Peyer's patch (tissue), 4 donors: ENCODE measurements at places on chromosomes 11 and 22. TPM values are rescaled to one million over a fixed set of nuclear protein-coding genes. Genes with fewer than 3 reads are reported as not detected.

The PANX3 gene
- not detected for total RNA-seq

The TIGD3 gene
- total RNA-seq, result 11.7 TPM

DNA sequence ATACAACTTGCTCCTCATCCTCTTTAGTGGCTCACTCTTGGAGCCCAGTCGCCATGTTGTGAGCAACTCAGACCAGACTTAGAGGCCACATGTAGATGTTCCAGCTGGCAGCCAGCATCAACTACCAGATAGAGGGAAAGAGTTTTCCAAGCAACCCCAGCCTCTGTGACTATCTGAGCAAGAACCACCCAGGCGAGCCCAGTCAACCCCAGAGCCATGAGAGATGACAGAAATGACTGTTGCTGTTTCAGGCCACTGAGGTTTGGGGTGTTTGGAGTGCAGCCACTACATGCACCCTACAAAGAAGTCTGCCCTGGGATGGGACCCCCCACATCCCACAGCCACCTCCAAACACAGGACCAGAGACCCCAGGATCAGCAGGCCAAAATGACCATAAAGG lies 24.8 kb upstream of the CLDN5 start:
- DNase-seq, result no peak
- H3K36me3 ChIP-seq, result no peaks in the 10 kb centered on the region
- no peaks in the 10 kb centered on the region for H3K27me3 ChIP-seq
- H3K4me3 ChIP-seq, result no peak overlapping the region
- no peaks in the 10 kb centered on the region for H3K4me1 ChIP-seq

The SEPTIN3 gene
- not detected for total RNA-seq

DNA sequence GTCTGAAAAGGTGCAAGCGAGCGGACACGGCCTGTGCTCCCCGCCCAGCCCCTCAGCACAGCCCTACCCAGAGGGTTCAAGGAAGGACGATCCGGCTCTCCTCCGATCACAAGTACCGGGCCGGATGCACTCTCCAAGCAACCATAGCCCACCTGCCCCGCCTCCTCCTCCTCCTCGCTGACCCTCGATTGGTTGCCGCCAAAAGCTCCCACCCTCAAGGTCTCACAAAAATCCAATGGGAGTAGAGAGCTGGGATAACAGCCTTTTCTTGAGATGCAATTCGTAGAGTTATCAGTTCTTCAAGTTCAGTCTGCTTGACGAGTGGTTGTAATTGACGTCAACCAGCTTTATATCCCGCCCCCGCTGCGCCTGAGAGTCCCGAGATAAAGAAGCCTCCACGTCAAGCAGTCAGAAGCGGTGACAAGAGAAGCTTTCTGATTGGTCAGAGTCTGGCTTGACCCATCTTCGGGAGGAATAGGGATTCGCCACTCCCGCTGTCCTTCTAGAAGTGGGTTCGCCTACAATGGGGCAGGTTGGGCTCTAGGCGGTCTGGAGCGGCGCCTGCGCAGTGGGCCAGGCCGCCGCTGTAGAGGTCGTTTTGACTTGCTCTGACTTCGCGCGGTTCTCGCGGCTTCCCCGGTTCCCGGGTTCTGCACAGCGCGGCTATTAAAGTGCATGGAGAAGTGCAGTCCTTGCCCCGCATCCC lies at the start of gene IFT27:
IFT27 (minus strand) TSS at position 156 of the 706 bp plus-strand sequence. CDS start 412 bp downstream, outside the sequence.
- DNase-seq, result peak; percentile 100
- no peaks in the 10 kb centered on the region for H3K27me3 ChIP-seq

DNA sequence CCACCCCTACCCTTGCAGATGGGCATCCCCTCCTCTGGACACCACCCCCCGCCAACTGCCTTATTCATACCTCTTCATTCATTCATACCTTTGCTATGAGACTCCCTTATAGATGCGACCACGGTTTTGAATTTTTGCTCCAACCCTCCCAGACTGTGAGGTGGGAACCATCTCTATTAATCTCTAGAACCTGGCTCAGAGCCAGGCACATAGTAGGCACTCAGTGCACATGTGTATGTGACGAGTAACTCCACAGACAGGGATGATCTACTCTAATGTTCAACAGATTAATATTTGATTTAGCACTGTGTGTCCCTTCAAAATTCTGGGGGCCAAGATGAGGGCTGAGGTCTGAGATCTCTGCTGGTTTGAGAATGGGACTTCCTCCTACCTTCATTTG lies 220.4 kb downstream of the ST3GAL4 start:
- H3K36me3 ChIP-seq, result no peaks in the 10 kb centered on the region
- no peak overlapping the region for H3K4me3 ChIP-seq
- H3K27me3 ChIP-seq, result no peaks in the 10 kb centered on the region
- H3K4me1 ChIP-seq, result no peaks in the 10 kb centered on the region
- DNase-seq, result no peak

DNA sequence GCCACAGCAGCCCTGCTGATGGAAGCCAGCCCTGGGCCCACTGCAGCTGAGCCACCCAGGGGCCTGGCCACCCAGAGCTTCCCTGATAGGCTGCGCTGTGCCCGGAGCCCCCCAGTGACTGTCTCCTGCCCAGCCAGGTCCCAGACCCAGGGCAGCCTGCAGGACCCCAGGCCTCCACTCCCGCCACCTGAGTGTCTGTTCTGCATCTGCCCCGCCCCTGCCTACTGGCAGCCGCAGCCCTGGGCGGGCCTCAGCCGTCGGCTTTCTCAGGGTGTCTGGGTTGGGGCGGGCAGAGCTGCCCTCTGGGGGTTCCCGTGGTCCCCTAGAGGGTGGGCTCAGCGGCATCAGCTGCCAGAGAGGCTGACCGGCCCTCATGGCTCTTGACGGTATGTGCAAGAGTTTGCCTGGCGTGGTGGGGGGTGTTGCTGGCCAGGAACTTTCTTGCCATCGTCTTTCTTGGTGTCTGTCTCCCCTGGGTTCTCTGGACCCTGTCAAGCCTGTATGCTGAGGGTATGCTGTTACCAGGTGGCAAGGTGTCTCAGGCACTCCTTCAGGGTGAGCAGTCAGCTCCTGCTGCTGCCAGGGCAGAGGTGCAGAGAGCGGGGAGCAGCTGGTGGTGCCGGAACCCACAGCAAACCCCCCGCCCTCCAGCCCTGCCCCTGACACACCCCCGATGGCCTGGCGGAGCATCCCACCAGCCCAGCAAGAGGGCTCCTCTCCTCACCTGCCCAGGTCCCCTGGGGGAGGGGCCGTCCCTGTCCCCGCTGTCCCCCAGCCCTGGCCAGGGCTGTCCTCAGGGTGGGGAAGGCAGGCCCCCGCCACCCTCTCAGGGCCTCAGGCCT lies 12.2 kb upstream of the PIM3 start:
- DNase-seq, result no peak
- no peaks in the 10 kb centered on the region for H3K27me3 ChIP-seq
- no peaks in the 10 kb centered on the region for H3K4me1 ChIP-seq
- H3K27ac ChIP-seq, result peak overlapping the region; percentile 97
- no peaks in the 10 kb centered on the region for H3K36me3 ChIP-seq

The WNT7B gene
- total RNA-seq, result not detected

GRCh38 chr11:106072804-106073203 lies 4.3 kb downstream of the KBTBD3 start:
- H3K27me3 ChIP-seq, result no peaks in the 10 kb centered on the region
- DNase-seq, result no peak
- H3K4me3 ChIP-seq, result no peak overlapping the region
- no peaks in the 10 kb centered on the region for H3K36me3 ChIP-seq

DNA sequence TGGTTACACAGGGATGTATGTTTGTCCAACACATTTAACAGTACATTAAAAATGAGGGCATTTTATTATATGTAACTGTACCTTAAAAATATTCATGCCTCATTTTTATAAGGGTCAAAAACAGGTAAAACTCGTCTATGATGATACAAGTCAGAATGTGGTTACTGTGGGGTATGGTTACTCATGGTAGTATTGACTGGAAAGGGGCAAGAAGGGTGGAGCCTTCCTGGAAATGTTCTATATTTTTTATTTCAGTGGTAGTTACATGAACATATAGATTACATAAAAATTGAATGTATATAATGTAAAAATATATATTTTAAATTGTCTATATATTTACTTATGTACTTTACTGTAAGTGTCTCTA lies 99.8 kb downstream of the STIM1 start:
- DNase-seq, result no peak
- no peak overlapping the region for H3K4me3 ChIP-seq
- H3K36me3 ChIP-seq, result no peaks in the 10 kb centered on the region
- no peak overlapping the region for H3K27ac ChIP-seq

DNA sequence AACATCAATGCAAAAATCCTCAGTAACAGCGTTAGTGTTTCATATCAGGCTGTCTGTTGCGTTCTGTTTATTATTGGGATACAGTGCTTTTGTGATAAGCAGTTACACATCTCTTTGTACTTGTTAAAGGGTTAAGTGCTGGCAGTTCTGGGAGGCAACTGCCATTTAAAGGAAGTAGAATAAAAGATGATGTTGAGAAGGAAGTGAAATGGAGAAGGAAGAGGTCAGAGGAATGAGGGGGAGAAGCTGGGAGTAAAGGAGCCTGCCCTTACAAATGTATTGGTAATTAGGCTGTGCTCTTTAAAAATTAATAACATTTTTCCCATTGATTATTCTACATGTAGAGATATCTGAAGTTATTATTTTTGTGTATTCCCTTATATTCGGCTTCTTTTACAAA lies 674.7 kb downstream of the NTM start:
- H3K27ac ChIP-seq, result no peak overlapping the region
- no peaks in the 10 kb centered on the region for H3K27me3 ChIP-seq
- H3K36me3 ChIP-seq, result no peaks in the 10 kb centered on the region
- H3K4me3 ChIP-seq, result no peak overlapping the region
- DNase-seq, result no peak

DNA sequence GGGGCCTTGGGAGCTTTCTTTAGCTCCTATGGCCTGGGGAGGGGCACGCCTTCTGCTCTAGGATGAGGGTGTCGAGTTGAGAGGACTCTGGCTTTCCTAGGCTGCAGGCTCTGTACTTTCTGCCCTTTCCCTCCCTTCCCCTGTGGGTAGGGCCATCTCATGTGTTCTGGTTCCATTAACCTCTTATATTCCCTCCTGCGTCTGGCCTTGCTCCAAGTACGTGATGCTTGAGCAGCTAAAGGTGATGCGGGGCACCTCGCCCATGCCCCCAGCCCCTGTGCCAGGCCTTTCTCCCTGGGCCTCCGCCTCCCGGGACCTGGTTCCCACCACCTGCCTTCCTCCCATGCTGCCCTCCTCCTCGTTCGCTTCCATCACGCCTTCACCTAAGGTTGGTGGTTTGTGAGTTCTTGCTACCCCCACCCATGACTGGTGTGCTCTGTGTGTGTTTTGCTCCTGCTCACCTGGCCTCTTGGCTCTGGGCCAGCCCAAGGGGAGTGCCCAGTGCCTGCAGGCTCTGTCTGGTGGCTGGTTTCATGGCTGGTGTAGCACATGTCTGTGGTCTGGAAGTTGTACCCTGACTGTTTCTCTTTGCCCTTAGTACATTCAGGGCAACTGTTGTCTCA lies 34.1 kb downstream of the PHLDB1 start:
- no peaks in the 10 kb centered on the region for H3K27me3 ChIP-seq
- peaks cover 3% of the 10 kb centered on the region for H3K4me1 ChIP-seq

- no peak for DNase-seq
- H3K4me1 ChIP-seq, result no peaks in the 10 kb centered on the region
- H3K27ac ChIP-seq, result no peak overlapping the region
- no peaks in the 10 kb centered on the region for H3K36me3 ChIP-seq
These were observed 564.9 kb downstream of the CNTN5 start for GRCh38 chr11:99585606-99586005.

The ST14 gene
- total RNA-seq, result 104 TPM

GRCh38 chr11:2277008-2277346 lies 6.6 kb upstream of the ASCL2 start:
- no peak overlapping the region for H3K4me3 ChIP-seq
- H3K36me3 ChIP-seq, result no peaks in the 10 kb centered on the region
- H3K4me1 ChIP-seq, result no peaks in the 10 kb centered on the region
- no peaks in the 10 kb centered on the region for H3K27me3 ChIP-seq
- peak; percentile 39 for DNase-seq

GRCh38 chr11:35045236-35045820 lies 93.6 kb upstream of the CD44 start:
- H3K4me1 ChIP-seq, result no peaks in the 10 kb centered on the region
- no peak overlapping the region for H3K4me3 ChIP-seq
- peak; percentile 81 for DNase-seq

The POTEH gene
- total RNA-seq, result not detected

- no peaks in the 10 kb centered on the region for H3K4me1 ChIP-seq
- H3K4me3 ChIP-seq, result no peak overlapping the region
- no peaks in the 10 kb centered on the region for H3K27me3 ChIP-seq
- no peaks in the 10 kb centered on the region for H3K36me3 ChIP-seq
- DNase-seq, result no peak
- no peak overlapping the region for H3K27ac ChIP-seq
These were observed 20.3 kb upstream of the CCDC90B start for GRCh38 chr11:83306200-83307080.

GRCh38 chr11:124942466-124943253 lies 6.8 kb upstream of the HEPACAM start:
- H3K27me3 ChIP-seq, result no peaks in the 10 kb centered on the region
- H3K4me1 ChIP-seq, result no peaks in the 10 kb centered on the region
- no peak for DNase-seq

The SPDYC gene
- total RNA-seq, result not detected

DNA sequence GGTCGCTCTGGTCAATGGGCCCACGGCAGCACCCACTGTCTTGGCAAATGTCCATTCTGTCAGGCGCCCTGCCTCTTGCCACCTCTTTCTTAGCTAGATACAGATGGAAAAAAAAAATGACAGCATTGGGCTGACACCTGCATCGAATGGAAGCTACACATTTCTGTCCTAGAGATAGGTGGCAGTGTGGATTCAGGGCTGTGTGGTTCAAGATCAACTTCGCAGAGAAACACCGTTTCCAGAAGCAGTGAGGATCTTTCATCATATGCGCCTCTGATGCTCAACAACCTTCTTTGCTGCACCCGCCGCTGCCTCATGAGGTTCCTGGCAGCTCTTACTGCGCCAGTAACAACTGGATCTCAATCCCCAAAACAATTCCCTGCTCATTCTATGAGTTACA lies 236.3 kb downstream of the KIRREL3 start:
- no peak overlapping the region for H3K4me3 ChIP-seq
- no peak overlapping the region for H3K27ac ChIP-seq
- H3K4me1 ChIP-seq, result no peaks in the 10 kb centered on the region
- no peaks in the 10 kb centered on the region for H3K27me3 ChIP-seq

DNA sequence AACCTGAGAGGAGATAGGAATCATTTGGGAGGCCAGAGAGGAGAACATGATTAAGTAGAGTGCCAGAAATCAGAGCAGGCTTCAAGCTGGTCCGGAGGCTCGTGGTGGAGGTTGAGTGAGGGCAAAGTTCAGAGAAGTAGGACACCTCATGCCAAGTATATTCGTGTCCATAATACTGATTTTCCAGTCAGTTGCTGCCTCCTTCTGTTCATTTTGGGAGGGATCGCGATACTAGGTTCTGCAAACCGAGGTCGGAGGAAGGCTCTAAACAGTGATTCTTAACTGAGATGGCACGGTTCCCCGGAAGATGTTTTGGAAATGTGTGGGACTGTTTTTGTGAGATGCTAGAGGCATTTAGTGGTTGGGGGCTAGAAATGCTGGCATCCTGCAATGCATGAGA lies 13.6 kb upstream of the CD3E start:
- no peaks in the 10 kb centered on the region for H3K27me3 ChIP-seq
- H3K36me3 ChIP-seq, result no peaks in the 10 kb centered on the region
- H3K27ac ChIP-seq, result no peak overlapping the region
- no peak overlapping the region for H3K4me3 ChIP-seq
- H3K4me1 ChIP-seq, result no peaks in the 10 kb centered on the region
- DNase-seq, result no peak
